ENCODE measurements at places on chromosomes 3 and 15. TPM values are rescaled to one million over a fixed set of nuclear protein-coding genes. Genes with fewer than 3 reads are reported as not detected.

DNA sequence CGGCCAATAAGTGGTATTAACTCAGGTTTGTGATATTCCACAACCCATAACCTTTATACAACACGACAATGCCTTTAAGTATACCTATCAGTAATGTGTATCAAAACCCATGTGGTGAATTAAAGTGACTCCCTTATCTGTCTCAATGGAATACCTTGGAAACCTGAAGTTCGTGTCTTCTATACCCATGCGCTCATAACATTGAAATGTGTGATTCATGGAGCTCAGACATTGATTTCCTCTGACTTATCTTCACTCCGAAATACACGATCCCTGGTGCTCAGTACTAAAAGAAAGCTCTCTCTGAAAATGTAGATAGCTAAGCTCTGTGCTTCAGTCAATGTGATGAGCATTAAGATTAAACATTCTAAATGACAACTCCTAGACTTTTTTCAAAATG is 140.3 kb downstream of the TBC1D5 start:
- peaks cover 16% of the 10 kb centered on the region for H3K4me1 ChIP-seq
- no peak for DNase-seq
- H3K27me3 ChIP-seq, result no peaks in the 10 kb centered on the region
- H3K36me3 ChIP-seq, result peaks cover 25% of the 10 kb centered on the region
- H3K4me3 ChIP-seq, result no peak overlapping the region

GRCh38 chr3:178421069-178421468 is 115.2 kb upstream of the KCNMB2 start:
- no peak for DNase-seq
- H3K4me1 ChIP-seq, result no peaks in the 10 kb centered on the region
- no peak overlapping the region for H3K4me3 ChIP-seq
- H3K27me3 ChIP-seq, result peaks cover 4% of the 10 kb centered on the region

DNA sequence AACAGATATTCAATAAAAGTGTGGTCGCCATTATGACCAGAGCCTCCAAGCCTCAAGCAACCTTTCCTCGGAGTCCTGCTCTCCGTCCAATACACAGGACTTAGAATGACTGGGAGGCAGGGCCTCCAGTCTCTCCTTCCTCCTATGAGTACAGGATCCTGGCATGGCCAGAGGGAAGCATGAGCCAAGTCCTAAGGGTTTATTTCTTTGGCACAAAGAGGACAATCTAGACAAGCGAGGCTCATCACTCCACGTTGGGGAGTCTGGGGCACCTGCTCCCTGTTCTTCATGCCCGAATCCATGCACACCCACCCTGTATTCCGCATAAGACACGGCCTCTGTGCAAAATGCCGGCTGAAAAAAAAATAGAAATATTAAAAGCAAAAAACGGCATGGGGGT is 6.8 kb downstream of the PRRT3 start:
- H3K27me3 ChIP-seq, result no peaks in the 10 kb centered on the region
- peaks cover 14% of the 10 kb centered on the region for H3K36me3 ChIP-seq
- no peak for DNase-seq
- peak overlapping the region; percentile 27 for H3K4me3 ChIP-seq
- peaks cover 4% of the 10 kb centered on the region for H3K4me1 ChIP-seq

The ACOX2 gene
- not detected for total RNA-seq

The EEF1AKMT4 gene
- total RNA-seq, result 5.8 TPM

GRCh38 chr3:34207806-34208205 is 409.4 kb downstream of the PDCD6IP start:
- no peak overlapping the region for H3K4me3 ChIP-seq
- H3K27me3 ChIP-seq, result no peaks in the 10 kb centered on the region
- H3K27ac ChIP-seq, result no peak overlapping the region

The CIB1 gene
- 135 TPM for total RNA-seq

The ATP13A5 gene
- total RNA-seq, result not detected

The TGM5 gene
- not detected for total RNA-seq

The FAM3D gene
- not detected for total RNA-seq

The VIPR1 gene
- 6.6 TPM for total RNA-seq

DNA sequence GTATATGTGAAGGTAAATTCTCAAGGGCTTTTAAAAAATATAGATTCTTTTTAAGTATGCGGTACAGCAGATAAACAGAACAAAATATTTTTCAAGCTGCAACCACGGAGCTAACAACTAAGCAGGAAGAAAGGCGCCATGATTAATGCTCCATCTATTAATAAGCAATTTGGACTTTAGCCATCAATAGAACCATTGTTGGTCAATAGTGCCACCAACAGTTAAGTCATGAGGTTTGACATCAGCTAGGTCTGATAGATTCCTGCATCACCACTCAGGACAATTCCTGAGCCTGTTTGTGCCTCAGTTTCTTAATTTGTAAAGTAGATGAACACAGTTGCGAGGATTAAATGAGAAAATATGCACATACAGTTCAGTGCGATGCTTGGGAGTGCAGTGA is 65.1 kb upstream of the FAM3D start:
- H3K4me3 ChIP-seq, result no peak overlapping the region
- no peaks in the 10 kb centered on the region for H3K36me3 ChIP-seq
- peaks cover 5% of the 10 kb centered on the region for H3K27me3 ChIP-seq
- no peak overlapping the region for H3K27ac ChIP-seq

The SEC62 gene
- total RNA-seq, result 74.7 TPM

GRCh38 chr15:68371160-68371559 is 60.8 kb downstream of the ITGA11 start:
- no peak for DNase-seq
- no peaks in the 10 kb centered on the region for H3K36me3 ChIP-seq
- H3K27ac ChIP-seq, result no peak overlapping the region
- H3K4me3 ChIP-seq, result no peak overlapping the region
- no peaks in the 10 kb centered on the region for H3K4me1 ChIP-seq
- H3K27me3 ChIP-seq, result no peaks in the 10 kb centered on the region

GRCh38 chr3:186628756-186629155 is 11.4 kb upstream of the FETUB start:
- H3K4me3 ChIP-seq, result no peak overlapping the region
- no peak for DNase-seq
- H3K27me3 ChIP-seq, result peaks cover 5% of the 10 kb centered on the region
- no peak overlapping the region for H3K27ac ChIP-seq
- H3K4me1 ChIP-seq, result no peaks in the 10 kb centered on the region

DNA sequence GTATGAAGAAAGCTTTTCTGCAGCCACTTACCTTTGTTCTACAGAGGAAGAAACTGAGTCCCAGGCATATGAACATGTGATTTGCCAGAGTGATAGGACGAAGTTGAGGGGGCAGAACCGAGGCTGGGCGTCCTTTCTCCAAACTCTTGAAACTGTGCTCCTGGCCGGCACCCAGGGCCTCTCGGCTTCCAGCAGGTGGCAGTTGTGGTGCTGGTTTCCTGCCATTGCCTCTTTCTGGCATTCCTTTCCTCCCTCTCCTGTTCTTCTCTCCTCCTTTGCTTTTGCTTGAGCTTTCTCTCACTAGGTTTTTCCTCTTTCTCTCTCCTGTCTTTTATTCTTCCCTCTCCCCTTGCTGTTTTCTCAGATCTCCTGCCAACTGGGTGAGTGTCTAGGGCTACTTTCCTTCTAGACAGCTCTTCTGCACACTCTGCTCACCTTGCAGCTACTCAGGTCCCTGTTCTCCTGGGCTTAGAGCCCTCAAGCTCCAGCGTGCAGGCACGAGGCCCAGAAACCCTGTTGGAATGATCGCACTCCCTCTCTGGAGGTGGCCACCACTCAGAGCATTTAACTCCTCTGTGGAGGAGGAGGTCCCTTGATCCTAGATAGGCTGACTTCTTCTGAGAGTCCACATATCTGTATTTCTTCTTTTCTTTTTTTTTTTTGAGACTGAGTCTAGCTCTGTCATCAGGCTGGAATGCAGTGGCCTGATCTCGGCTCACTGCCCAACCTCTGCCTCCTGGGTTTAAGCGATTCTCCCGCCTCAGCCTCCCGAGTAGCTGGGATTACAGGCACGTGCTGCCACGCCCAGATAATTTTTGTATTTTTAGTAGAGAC is 26.2 kb downstream of the TRAK1 start:
- H3K4me3 ChIP-seq, result no peak overlapping the region
- peaks cover 4% of the 10 kb centered on the region for H3K36me3 ChIP-seq
- DNase-seq, result no peak

DNA sequence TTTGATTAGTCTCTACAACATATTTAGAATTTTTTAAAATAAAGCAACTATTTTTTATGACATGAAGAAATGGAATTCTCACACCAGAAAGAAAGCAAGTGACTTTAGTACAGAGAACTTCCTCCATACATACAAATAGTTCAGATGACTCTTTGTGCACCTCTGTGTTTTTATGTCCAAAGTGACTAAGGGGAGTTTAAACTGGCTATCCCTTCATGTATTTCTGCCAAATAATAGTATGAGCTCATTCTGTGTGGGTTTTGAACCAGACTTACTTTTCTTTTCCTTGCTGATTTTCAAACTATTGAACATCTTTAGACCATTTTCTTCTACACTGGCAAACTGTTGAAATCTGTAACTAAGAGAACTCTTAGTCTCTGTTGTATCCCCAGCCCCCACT is 196.3 kb downstream of the EPHA3 start:
- no peak overlapping the region for H3K27ac ChIP-seq
- no peaks in the 10 kb centered on the region for H3K27me3 ChIP-seq
- no peaks in the 10 kb centered on the region for H3K36me3 ChIP-seq
- H3K4me3 ChIP-seq, result no peak overlapping the region

GRCh38 chr3:56522374-56522773 is 34.6 kb upstream of the CCDC66 start:
- no peak overlapping the region for H3K4me3 ChIP-seq
- H3K4me1 ChIP-seq, result no peaks in the 10 kb centered on the region
- H3K36me3 ChIP-seq, result no peaks in the 10 kb centered on the region
- peaks cover 10% of the 10 kb centered on the region for H3K27me3 ChIP-seq
- H3K27ac ChIP-seq, result no peak overlapping the region

GRCh38 chr15:30650012-30650929 is 24.3 kb downstream of the ARHGAP11B start:
- H3K27me3 ChIP-seq, result no peaks in the 10 kb centered on the region
- H3K4me3 ChIP-seq, result no peak overlapping the region
- H3K27ac ChIP-seq, result no peak overlapping the region
- H3K4me1 ChIP-seq, result peaks cover 23% of the 10 kb centered on the region
- no peak for DNase-seq

The GCSAM gene
- 12.1 TPM for total RNA-seq

DNA sequence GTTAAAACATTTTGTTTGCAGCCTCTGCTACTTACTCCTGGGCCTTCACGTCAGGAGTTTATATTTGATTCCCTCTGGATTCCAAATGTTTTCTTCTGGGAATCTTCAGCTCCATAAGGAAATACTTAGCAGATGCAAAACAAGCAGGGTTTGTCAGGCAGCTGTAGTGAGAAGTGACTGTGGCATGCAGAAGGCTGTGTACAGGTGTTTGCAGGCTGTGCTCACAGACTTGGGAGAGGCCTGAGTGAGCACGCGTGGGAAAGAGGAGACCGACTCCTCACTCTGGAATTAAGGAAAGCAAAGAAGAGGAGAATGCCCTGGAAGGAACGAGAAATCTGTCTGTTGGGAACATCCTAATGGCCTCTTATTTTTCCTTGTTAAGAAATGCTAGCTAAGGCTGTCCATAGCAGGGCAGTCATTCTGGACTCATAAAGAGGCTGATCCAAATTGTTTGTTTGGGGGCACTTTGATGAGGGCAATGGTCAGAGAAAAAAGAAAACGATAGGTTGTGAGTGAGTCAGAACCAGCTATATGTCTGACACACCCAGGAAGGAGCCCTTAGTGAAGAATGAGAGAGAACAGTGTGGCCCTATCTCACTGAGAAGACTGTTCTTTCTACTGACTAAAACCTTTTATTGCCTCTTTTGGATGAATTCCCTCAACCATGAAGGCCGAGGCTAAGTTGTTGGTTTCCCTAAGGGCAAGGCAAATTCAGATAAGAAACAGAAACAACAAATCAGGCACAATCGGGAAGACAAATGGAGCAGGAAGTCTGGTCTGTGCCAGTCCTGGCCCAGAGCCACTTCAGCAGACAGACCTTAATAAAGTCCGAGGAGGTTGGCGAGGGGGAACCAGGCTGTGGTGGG is 82.6 kb downstream of the TGFBR2 start:
- H3K4me3 ChIP-seq, result no peak overlapping the region
- H3K4me1 ChIP-seq, result peaks cover 85% of the 10 kb centered on the region
- H3K27me3 ChIP-seq, result no peaks in the 10 kb centered on the region
- peaks cover 73% of the 10 kb centered on the region for H3K36me3 ChIP-seq

- DNase-seq, result no peak
- no peaks in the 10 kb centered on the region for H3K4me1 ChIP-seq
- H3K4me3 ChIP-seq, result no peak overlapping the region
- peaks cover 5% of the 10 kb centered on the region for H3K27me3 ChIP-seq
Measured at GRCh38 chr15:59571606-59572005, 40.0 kb upstream of the GCNT3 start.

The GOLGA8S gene
- not detected for total RNA-seq

DNA sequence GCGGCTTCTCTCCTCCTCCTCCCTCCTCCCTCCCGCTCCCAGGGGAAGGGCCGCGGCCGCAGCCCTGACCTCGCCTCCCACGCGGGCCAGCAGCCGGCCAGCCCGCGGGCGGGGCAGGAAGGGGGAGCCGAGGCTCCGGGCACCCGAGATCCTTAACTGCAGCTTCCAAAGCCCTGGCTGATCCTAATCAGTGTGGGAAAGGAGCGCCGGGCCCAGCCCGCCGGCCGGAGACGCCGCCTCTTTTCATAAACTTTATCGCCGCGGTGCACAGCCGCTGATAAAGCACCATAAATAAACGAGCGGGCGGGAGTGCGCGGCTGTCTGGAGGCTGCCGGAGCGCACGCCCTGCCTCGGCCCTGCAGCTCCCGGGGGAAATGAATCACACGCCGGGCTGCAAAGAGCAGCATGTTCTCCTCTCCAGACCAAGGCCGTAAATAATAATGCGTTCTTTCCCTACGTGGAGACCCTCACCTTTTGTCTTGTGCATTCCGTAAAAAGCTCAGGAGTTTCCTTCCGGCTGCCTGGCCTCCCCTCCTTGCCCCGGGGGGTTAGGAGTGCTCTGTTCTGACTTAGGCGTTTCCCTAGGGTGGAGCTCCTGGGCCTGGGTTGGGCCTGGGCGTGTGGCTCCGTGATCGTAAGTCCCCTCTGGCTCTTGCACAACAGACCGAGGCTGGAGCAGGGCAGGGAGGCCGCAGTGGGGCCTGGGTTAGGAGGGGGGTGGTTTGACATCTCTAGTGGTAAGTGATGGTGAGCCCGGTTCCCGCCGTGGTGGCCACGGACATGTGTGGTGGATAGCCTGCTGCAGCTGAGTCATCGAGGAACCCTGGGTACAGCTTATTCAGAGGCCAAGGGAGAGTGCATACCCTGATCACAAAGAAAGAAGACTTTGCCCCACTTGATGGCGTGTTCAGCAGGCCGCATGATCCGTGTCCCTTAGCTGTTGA is 132.6 kb upstream of the HES1 start:
- DNase-seq, result peak; percentile 71
- peaks cover 20% of the 10 kb centered on the region for H3K27me3 ChIP-seq
- no peaks in the 10 kb centered on the region for H3K36me3 ChIP-seq
- H3K4me3 ChIP-seq, result no peak overlapping the region
- H3K4me1 ChIP-seq, result peaks cover 9% of the 10 kb centered on the region

DNA sequence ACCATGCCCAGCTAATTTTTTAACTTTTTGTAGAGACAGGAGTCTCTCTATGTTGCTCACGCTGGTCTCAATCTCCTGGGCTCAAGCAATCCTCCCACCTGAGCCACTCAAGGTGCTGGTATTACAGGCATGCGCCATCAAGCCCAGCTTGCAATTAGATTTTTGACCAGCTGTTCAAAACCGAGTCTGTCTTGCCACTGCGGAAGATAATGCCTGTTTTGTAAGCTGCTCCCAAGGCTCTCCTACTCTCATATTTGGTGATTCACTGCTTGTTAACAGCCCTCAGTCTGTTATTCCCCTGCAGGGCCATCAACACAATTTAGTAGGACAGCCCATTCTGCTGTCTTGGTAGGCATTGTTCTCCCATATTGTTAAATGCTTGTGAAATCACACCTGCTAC is 17.8 kb upstream of the MCCC1 start:
- peaks cover 19% of the 10 kb centered on the region for H3K27me3 ChIP-seq
- H3K36me3 ChIP-seq, result no peaks in the 10 kb centered on the region
- no peak for DNase-seq
- peaks cover 5% of the 10 kb centered on the region for H3K4me1 ChIP-seq
- H3K27ac ChIP-seq, result no peak overlapping the region
- no peak overlapping the region for H3K4me3 ChIP-seq

GRCh38 chr15:62853841-62854225 is 188.7 kb upstream of the TPM1 start:
- H3K36me3 ChIP-seq, result no peaks in the 10 kb centered on the region
- peaks cover 17% of the 10 kb centered on the region for H3K27me3 ChIP-seq

All from activated CD4-positive, alpha-beta T cell treated with anti-CD3 and anti-CD28 coated beads for 36 hours (primary cell).